ENCODE measurements at places on chromosomes 13 and 19. TPM values are rescaled to one million over a fixed set of nuclear protein-coding genes. Genes with fewer than 3 reads are reported as not detected.

Gene PSG11
- total RNA-seq: under 0.01 TPM

Gene CCDC194
- total RNA-seq: not detected

Gene GSX1
- not detected for total RNA-seq

Gene SCN1B
- total RNA-seq: 1.3 TPM

Gene GARIN5A
- total RNA-seq: not detected

Gene PSG4
- 12.4 TPM for total RNA-seq

Gene ZNF329
- total RNA-seq: 14.6 TPM

Gene LENG9
- total RNA-seq: 11.8 TPM

Gene PTH2
- total RNA-seq: not detected

Gene CFD
- total RNA-seq: 4.5 TPM

Gene SLITRK6
- not detected for total RNA-seq

Gene SEMA6B
- 0.58 TPM for total RNA-seq

Gene POU4F1
- under 0.01 TPM for total RNA-seq

Gene INSR
- total RNA-seq: 40.0 TPM

Gene ZNF296
- total RNA-seq: under 0.01 TPM

Gene HSD17B14
- total RNA-seq: 2.5 TPM

Measured in regular cardiac myocyte (primary cell).